ENCODE measurements at places on chromosomes 12 and 14.

- DNase-seq: no peak
Observed at GRCh38 chr14:60637479-60638315, 11.6 kb downstream of the SIX1 start.

- no peak for DNase-seq
Observed at GRCh38 chr12:10179776-10180181, 947 bp downstream of the TMEM52B start.

DNA sequence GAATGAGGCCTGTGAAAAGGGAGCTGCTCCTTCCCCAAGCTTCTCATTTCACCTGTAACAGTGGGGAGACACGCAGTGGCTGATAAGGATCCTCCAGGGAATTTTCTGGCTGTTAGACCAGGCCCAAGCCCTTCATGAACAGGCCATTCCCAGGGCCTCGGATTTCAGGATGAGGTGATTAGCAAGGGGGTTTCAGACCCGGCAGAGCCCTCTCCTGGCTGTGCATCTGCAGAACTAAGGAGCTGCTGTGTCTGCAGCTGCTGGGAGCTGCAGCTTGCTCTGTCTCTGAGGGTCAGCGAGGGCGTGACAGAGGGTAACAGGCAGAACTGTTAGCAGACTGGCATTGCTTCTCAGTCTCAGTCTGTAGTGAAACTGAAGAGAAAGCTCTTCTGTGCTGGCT, 110.4 kb downstream of the KCNA5 start:
- no peak for DNase-seq

DNA sequence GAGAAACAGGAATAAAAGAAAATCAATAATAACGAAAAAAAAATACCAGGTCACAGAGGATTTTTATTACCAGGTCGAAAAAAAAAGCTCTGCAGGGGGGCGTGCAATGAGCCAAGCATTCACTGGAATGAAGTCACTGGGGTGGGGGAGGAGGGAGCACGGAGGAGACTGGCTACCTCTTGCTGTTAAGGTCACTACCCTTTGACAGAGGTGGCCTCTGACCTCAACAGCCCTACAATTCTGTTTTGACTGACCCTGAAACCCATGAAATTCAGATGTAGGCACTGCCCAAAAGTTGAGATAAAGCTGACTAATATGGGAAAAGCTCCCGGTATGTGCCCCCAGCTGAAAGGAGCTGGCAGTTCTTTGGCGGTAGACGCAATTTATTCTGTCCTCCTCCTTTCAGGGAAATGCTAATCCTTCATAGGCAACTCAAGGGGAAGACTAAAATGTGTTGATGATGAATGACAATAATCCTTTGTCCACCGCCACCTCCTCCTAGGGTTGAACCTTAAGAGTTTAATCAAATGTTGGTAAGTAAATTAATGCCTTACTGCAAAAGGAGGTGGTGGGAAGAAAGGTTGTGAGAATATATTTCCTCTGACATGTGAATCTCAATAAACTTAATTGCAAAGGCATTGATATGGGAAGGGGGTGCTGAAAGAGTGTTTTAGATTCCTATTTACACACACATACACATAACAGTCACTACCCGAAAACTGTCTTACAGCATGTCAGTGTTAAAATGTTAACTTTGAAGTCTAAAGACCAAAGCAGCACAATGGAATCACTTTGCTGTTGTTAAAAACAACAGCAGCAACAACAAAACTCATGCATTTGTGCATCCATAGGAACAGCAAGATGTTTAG, 6.3 kb upstream of the RIC8B start:
- no peak for DNase-seq
